ENCODE measurements at places on chromosomes 12 and 14.
A peak's percentile ranks its signal among the peaks of the same experiment; 100 is the strongest.

- DNase-seq = no peak
These were observed 6.0 kb upstream of the YARS2 start for GRCh38 chr12:32761716-32762115.

GRCh38 chr14:74942181-74942580, 13.2 kb downstream of the PGF start:
- peak; percentile 28 for DNase-seq

DNA sequence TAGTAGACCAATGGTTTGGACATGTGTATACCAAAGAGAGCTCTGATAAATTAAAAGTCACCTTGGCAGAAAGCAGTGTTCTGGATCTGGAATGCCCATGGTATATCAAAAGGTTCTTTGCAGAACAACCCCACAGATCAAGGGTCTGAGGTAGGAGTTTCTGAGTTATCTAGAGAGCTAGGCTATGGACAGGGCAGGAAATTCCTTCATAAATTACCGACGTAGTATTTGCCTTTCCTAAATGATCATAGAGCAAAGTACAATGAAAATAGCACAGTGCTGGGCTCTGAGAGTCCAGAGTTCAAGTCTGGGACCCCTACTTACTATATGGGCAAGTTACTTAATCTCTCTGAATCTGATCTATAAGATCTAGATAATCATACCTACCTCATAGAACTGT, 35.3 kb upstream of the PELI2 start:
- no peak for DNase-seq

DNA sequence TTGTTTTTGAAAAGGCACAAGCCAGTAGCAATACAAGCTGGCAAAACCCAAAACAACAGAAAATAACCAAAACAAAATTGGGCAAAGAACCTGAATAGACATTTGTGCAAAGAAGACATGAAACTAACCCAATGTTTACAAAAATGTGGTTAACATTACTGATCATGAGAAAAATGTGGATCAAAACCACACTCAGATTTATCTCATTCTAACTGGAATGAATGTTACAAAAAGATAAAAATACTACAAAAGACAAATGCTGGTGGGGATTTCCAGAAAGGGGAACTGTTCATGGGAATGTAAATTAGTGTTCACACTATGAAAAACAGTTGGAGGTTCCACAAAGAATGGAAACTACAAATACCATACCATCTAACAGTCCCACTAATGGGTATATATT, 26.6 kb downstream of the ASCL4 start:
- no peak for DNase-seq

DNA sequence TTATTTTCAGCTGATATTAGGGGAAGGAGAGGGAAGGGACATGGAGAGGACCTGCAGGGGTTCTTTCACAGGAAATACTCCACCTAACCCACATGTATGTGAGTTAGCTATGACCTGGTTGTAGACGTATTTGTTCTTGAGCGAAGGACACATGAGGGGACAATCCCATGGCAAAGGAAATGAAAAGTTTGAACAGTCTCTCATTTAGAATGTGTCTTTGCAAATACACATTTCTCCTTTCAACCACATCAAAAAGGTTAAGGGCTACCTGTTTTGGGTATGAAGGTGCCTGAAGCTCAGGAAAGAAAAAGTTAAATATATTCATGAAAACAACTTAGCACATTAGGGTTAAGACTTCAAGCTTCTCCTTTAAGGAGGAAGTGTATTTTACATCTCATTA, 7.4 kb downstream of the PYGL start:
- DNase-seq = no peak

GRCh38 chr12:41724216-41724615, 420.5 kb downstream of the GXYLT1 start:
- DNase-seq = no peak

DNA sequence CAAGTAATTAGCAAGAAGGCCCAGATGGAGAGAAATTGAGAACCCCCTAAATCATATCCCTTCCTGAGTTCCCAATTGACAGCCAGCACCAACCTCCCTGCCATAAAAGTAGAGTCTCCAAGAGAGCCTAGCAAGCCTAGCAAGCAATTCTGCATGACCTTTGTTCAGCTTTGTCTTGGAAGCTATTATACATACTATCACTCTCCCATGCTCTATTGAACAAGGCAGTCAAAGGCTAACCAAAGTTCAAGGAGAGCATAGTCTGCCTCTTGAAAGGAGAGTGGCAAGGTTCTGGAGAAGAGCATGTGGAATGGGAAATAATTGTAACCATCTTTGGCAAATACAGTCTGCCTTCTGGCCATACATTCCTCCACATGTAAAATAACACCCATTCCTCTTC, 7.8 kb downstream of the ACOT4 start:
- DNase-seq = no peak

- DNase-seq = no peak
These were observed 638 bp downstream of the LAG3 start for GRCh38 chr12:6772726-6773589.
